Pulmonary artery endothelial cell (primary cell): ENCODE measurements at places on chromosomes 13 and 19.
A peak's percentile ranks its signal among the peaks of the same experiment; 100 is the strongest.

DNA sequence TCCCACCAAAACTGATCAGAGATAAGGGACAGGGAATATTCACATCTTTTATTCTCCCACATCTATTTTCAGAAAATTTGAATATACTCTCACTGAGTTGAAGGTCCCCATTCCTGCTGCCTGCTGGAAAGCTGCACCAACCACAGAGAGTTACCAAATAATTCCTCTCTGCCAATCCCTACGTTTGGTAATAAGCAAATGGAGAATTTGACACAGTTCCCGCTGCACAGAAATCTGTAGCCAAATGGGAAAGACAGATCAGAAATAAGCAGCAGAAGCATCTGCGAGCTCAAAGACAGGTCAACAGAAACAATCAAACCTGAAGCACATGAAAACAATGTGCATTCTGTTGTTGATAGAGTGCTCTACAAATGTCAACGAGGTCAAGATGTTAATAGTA, 9.9 kb downstream of the ZNF112 start:
- DNase-seq: no peak

DNA sequence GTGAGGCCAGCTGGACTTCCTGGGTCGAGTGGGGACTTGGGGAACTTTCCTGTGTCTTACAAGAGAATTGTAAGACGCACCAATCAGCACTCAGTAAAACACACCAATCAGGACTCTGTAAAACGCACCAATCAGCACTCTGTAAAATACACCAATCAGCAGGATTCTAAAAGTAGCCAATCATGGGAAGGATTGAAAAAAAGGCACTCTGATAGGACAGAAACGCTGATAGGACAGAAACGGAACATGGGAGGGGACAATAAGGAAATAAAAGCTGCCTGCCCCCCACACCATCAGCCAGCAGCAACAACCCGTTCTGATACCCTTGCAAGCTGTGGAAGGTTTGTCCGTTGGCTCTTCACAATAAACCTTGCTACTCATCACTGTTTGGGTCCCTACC, 73.1 kb upstream of the SGCG start:
- no peak for DNase-seq

DNA sequence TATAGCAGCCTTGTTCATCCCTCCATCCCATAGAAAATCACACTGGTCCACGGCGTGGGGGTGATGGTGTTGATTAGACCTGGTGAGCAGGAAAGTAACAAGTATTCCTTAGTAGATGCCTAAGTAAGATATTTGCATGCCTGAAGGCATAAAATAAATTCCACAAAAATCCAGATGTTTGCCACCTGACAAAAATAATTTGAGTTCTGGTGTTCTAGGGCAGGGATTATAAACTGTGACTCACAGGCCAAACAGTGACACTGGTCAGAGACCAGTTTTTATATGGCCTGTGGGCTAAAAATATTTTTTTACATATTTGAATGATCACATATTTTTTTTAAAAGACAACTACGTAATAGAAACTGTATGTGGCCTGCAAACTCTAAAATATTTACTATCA, 310.7 kb downstream of the RFC3 start:
- DNase-seq: no peak

DNA sequence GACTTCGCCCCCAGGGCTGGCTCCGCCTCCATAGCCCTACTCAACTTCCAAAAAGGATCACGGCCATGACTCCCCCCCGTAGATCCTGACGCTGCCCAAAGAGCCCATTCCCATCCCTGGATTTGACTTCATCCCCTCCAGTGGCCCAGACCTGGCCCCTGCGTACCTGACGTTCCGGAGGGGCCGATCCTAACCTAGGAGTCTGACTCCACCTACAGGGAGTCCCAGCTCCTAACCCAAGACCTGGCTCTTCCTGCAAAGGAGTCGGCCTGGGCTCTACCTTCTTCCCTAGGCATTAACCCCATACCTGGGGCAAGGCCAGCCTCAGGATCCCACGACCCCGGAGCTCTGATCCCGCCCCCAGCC, 10.8 kb downstream of the STAP2 start:
- DNase-seq: no peak

- no peak for DNase-seq
Observed at GRCh38 chr19:45917421-45918091, 3.0 kb upstream of the NANOS2 start.

- no peak for DNase-seq
Observed at GRCh38 chr19:29587059-29587458, 19.0 kb upstream of the POP4 start.

- no peak for DNase-seq
Observed at GRCh38 chr13:106595625-106596024, 27.7 kb upstream of the ARGLU1 start.

DNA sequence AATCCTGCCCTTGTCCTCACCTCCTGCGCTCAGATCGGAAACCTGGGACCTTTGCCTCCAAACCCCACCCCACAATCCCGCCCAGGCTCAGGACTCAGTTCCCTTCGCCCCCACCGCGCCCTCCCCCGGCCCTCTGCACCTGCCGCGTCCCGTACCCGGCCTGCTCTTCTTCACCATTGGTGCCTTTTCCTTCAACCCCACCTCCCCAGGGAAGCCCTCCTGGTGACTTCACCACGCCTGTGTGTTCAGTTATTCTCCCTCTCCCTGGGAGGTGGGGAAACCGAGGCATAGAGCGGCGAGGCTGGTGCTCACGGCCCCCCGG, 19.3 kb upstream of the TCF3 start:
- no peak for DNase-seq

GRCh38 chr19:29714953-29715700, at the start of gene C19orf12:
Gene C19orf12 (minus strand): TSS chr19:29715261. CDS start chr19:29708413, 6,848 bp downstream.
- no peak for DNase-seq

DNA sequence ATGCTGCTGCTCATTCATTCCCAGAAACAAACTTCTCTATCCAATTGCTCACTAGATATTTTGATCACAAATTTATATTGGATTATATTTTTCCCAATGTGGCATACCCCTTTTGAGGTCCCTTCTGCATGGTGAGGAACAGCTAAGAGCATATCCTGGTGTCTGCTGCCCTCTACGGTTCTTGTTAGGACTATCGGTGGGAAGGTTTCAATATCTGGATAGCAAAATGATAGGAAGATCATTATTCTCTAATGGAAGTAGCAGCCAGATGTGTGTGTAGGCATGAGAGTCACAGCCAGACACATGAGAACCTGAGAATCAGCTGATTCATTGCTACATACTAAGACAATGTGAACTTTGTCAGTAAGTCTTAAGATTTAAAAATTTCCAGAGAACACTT, 1422.4 kb upstream of the MIR17HG start:
- DNase-seq: no peak

- DNase-seq: no peak
Observed at GRCh38 chr19:4103080-4103433, 20.9 kb downstream of the MAP2K2 start.

- no peak for DNase-seq
Observed at GRCh38 chr19:39607561-39607960, 5.2 kb downstream of the LGALS13 start.

DNA sequence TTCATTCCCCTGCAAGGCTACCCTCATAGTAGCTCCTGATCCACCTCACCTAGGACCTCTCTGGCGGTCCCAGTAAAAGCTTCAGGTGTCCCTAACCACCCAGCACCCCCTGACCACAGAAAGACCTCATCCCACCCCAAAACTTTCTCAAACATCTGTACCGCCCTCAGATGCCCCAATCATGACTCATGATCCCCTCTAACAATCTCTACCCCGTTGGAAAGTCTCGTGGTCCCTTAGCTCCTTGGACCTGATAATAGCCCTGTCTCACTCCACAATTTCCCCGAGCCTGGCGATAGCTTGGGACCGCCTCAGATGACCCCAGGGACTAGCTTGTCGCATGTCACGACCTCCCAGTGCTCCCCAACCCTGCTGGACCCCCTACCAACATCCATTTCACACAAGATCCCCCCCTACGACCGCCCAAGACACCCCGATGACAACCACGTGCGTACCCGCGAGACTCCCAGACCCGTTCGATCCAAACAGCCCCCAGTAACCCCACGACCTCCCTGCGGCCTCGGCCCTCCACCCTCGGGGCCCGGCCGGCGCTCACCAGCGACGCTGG, 450 bp downstream of the NDUFA11 start:
- DNase-seq: no peak

GRCh38 chr13:114263578-114263977, 17.8 kb upstream of the UPF3A start:
- DNase-seq: no peak

- no peak for DNase-seq
Observed at GRCh38 chr19:14182476-14182875, 23.5 kb downstream of the ADGRL1 start.

DNA sequence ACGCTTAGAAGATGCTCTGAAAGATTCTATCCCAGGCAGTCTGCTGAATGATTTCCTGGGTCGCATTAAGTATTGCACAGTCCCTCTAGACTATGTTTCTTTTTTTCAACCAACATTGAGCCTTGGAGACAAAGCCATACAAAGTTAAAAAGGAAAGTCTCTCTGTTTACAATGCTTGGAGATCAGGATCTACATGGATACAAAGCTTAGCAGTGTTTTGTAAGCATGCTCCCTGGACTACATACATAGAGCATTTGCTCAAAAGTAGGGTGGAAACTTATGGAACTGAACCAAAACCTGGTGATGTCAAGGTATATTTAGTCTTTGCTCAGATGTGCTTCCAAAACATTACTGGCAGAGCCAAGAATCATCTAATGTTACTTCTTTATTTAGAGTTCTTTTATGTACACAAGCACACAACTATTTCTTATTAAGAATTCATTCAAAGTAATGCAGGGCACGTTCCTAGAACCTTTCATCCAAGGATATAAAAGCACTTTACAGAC, 241.2 kb downstream of the ABCC4 start:
- DNase-seq: no peak

- DNase-seq: no peak
Observed at GRCh38 chr13:113539822-113540221, 44.7 kb upstream of the TFDP1 start.

DNA sequence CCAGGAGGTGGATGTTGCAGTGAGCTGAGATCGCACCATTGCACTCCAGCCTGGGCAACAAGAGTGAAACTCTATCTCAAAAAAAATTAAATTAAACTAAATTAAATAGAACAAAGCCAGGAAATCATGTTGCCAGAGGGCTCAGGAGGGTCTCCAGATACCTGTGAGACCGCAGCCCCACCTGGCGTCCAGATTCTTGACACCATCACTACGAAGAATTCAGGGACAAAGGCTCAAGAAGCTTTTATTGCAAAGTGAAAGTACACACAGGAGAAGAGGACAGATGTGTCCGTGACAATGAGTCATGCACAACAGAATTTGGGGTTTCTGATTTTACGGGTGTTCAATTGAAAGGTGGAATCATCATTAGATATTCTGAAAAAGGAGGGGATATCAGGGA, 76.6 kb downstream of the STOML3 start:
- no peak for DNase-seq

DNA sequence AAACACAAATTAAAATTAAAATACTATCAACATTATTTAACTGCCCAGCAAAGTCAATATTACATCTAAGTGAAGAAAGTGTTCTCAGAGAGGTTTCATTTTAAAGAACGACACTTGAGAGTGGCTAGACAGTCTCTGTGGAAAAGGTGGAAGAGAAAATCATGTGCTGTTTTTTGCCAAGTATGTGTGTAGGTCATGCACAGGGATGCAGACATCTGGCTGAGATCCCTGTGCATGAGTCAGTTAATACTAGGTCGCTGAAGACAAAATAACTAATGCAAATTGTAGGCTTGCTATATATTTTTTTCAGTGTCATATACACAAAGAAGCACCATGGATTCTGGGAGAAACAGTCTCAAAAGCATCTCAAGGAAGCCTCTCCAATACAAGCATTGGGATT, 44.3 kb upstream of the ENOX1 start:
- DNase-seq: no peak

- DNase-seq: no peak
Observed at GRCh38 chr13:101231751-101232428, 184.4 kb downstream of the NALCN start.

GRCh38 chr13:94494026-94494425, 14.5 kb upstream of the DCT start:
- no peak for DNase-seq

GRCh38 chr13:42696191-42696590, 85.2 kb upstream of the FAM216B start:
- DNase-seq: no peak

DNA sequence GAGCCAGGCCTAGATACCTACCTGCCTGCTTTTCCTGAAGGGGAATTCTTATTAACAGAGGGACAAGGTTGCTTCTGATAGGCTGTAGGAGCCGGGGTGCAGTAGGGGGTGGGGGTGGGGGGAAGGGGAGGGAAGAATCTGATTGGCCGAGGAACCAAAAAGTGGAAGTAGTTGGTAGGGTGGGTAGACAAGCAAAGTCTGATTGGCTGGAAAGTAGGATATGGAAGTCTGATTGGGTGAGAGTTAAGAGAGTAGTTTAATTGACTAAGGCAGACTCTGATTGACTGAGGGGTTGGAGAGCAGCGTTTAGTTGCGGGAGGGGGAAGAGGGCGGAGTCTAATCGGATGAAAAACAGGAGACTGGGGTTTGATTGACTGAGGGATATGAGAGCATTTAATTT, 9.4 kb upstream of the CYP4F22 start:
- no peak for DNase-seq

- peak; percentile 5 for DNase-seq
Observed at GRCh38 chr13:75219479-75220237, 262.3 kb downstream of the TBC1D4 start.

- no peak for DNase-seq
Observed at GRCh38 chr13:112750570-112750969, 60.7 kb downstream of the ATP11A start.

DNA sequence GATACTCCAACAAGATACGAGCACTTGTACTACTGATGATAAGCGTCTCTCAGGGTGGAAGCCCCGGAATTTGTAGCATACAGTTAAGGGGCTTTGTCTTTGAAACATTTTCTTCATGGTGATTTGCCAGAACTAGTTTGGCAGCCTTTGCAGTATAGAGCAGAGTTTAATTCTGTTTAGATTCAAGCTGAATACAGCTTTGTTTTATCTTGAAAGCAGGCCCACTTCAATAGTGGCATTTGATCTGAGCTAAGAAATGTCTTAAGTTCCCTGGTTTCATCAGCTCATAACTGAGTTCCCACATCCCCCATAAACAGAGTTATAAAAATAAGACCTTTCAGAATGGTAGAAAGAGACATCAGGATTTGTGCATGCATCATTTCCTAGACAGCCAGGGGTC, 125.9 kb downstream of the MIPEP start:
- DNase-seq: no peak

GRCh38 chr13:87207280-87208003, 463.7 kb upstream of the SLITRK5 start:
- no peak for DNase-seq

DNA sequence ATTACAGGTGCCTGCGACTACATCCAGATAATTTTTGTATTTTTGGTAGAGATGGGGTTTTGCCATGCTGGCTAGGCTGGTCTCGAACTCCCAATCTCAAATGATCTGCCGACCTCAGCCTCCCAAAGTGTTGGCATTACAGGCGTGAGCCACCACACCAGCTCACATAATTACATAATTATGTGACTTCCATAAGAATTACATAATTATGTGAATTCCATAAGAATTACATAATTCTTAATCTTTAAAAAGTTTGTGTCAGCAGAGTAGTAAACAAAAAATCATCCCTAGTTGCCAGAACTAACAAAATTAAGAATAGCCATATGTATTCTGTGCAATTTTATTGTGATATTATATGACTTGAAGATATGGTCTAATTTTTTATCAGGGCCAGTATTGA, 25.6 kb downstream of the IFT88 start:
- no peak for DNase-seq
